ENCODE measurements at places on chromosomes 4 and X.

DNA sequence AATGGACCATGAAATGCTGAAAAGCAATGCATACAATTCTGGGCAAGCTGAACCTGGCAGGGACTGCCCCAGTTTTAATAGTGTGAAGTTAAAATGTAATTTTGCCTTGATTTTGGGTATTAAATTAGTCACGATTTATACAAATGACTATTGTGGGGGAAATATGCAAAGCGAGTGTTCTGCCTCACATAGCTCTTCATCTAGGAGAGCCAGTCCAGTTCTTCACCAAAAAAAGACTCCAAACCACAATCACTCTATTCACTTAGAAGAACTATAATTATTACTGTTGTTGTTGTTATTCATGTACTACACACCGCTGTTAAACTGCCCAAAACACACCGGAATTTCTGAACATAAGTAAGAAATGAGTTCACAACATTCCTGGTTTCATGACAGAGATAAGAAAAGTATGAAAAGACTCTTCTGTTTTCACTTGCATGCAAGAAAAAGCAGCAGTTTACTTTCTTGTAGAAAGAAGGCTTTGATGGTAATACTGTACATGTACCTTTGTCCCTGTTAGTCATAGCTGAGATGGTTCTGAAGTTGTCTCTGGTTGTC lies 101.9 kb downstream of the QRFPR start:
- DNase-seq: no peak

DNA sequence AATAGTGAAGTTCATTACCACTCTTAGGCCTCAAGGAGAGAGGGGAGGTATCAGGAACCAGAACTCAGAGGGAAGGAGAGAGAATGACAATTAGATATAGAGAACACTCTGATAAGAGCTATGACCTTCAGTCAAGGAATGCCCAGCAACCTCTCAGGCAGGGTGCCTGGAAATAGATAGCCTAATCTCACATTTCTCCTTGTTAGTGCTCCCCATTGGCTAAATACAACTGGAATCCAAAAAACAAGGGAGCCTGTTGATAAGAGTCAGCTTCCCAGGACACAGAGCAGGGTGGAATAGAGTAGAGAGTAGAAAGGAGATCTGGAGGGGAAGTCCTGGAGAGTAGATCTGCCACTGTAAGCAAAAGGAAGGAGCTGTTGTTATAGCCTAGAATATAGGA lies 62.1 kb downstream of the DCX start:
- DNase-seq: no peak

DNA sequence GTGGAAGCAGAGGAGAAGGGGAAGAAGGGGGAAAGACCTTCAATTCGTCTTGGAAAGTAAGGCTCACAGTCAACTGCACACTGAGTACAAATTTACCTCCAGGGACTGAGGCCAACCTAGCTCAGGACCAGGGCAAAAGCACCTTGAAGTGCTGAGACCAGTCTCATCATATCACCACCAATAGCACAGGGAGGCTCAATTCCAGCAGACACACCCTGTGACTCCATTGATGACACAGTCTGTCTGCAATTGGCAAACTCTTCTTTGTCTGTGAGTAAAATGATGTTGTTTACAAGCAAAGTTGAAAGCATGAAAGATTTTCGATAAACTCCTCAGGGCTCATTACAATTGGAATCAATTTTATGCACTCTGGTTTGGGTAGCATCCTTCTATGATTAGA lies 32.3 kb downstream of the TRIML1 start:
- DNase-seq: no peak

- DNase-seq: no peak
Measured at GRCh38 chrX:42098900-42099299, 175.5 kb upstream of the CASK start.
